ENCODE measurements at places on chromosomes 5 and 9. TPM values are rescaled to one million over a fixed set of nuclear protein-coding genes. Genes with fewer than 3 reads are reported as not detected.

Gene CD274
- total RNA-seq, result 1.6 TPM

Gene SGCD
- 5.7 TPM for total RNA-seq

Gene EXD3
- total RNA-seq, result 54.0 TPM

Gene SIT1
- not detected for total RNA-seq

Gene NR4A3
- 5.9 TPM for total RNA-seq

Gene CARTPT
- total RNA-seq, result not detected

Gene RGS7BP
- total RNA-seq, result 1.4 TPM
